ENCODE measurements at places on chromosomes 7 and 10.

DNA sequence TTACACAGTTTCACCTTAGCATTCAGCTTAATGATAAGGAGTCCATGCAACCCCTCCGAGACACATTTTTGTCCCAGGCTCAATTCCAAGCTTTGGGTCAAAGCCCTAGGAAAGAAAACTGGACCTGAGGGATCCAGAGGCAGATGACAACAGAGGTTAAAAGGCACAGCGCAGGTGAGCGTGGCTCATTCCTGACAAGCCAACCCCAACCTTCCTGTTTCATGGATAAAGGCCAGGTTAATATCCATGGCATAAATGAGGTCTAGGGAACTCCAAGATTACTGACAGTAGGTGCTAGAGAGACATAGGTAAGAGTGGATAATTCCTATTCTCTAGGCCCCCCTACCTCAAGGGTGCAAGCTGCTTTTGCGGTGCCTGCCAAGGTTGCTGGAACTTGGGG, 86.7 kb upstream of the GPR22 start:
- no peak for DNase-seq

GRCh38 chr10:126247446-126247975, 140.8 kb downstream of the ADAM12 start:
- DNase-seq: no peak

- no peak for DNase-seq
Measured at GRCh38 chr10:79171504-79171903, 102.7 kb downstream of the ZMIZ1 start.

DNA sequence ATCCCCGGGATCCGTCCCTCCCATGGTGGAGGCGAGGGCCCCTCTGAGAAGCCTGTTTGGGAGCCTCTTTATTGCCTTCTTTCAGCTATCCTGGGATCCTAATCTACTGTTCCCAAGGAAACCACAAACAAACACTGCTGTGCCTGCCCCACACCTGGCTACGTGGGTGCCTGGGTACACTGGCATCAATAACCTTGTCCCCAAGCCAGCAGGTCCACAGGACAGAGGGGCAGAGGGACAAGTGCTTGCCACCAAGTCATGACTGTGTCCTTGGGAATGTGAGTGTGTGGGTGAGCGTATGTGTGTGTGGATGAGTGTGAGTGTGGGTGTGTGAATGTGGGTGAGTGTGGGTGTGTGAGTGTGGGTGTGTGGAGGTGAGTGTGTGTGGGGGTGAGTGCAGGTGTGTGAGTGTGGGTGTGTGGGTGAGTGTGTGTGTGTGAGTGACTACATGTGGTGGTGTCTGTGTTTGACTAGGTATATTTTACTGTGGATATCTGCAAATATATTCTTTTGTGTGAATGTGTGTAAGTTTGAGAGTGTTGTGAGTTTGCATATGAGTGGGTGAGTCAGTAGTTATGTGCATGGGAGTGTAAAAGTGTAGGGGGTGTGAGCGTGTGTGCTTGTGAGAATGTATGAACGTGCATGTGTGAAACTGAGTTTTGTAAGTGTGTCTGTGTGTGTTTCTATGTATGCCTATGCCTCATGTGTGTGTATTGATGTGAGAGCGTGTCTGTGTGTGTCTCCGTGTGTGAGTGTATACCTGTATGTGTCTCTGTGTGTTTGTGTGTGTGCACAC, 96.1 kb downstream of the TNS3 start:
- DNase-seq: no peak

DNA sequence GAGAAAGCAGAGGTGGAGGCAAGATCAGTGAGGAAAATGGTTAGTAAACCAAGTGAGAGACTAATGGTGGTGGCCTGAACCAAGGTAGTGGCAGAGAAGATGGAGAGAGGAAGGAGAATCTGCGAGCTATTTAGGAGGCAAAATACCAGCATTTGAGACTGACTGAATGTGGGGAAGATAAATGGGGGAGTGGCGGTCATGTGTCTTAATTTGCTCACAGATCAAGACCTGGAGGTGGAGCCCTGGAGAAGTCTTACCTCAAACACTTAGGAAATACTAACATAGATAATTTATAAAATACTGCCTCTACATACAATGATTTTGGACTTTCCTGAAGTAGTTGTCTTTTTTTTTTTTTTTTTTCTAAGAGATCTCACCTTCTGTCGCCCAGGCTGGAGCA, 34.7 kb downstream of the ICA1 start:
- DNase-seq: no peak

- no peak for DNase-seq
Measured at GRCh38 chr10:1409392-1409791, 327.9 kb downstream of the ADARB2 start.

- no peak for DNase-seq
Measured at GRCh38 chr10:73920089-73920488, 9.2 kb downstream of the PLAU start.

DNA sequence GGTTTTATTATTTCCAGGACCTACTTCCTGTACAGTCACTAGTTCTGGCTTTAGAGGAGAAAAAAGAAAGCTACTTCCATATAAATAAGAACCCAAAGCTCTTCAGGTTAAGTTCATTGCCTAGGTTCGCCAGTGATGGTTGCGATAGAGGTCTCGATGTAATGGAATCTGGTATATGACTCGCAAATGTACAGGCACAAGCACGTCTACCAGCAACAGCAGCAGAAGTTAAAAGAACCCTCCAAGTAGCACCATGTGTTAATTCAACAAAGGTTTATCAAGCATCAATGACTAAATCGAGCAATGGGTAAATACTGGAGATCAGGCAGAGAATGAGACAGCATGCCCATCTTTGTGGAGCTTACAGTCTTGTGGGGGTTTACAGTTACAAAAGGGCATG, 155.4 kb downstream of the BTAF1 start:
- no peak for DNase-seq

GRCh38 chr10:115432188-115432819, 339.1 kb downstream of the ATRNL1 start:
- no peak for DNase-seq

GRCh38 chr7:27746978-27747377, 7.0 kb downstream of the TAX1BP1 start:
- DNase-seq: no peak

GRCh38 chr10:86410542-86411124, 44.0 kb upstream of the GRID1 start:
- DNase-seq: no peak

- no peak for DNase-seq
Measured at GRCh38 chr7:132113536-132114371, 462.5 kb downstream of the PLXNA4 start.

DNA sequence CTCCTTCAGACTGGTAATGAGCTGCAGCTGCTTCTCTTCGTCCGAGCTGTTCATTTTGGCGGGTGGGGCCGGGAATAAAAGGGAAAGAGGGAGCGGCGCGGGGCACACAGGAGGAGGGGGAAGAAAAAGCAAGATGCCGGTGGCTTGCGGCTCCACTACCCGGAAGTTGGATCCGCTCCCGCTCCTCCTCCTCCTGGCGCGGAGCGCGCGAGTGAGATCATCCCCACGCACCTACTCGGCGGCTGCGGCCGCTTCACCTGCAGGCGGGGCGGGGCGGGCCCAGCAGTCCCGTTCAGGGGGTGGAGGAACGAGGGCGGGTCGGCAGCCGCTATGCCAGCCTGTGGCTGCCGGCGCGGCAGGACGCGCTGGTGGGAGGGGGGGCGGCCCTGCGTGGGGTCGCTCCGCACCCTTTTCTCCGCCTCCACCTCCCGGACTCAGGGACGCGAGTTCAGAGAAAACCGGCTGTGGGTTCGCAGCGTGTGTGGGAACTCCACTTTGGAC, at the start of gene SHTN1:
Gene SHTN1, minus strand, starts transcription at position 162 of the 501 bp plus-strand sequence. Its CDS starts 108 bp downstream, at position 54.
- DNase-seq: peak; percentile 39

DNA sequence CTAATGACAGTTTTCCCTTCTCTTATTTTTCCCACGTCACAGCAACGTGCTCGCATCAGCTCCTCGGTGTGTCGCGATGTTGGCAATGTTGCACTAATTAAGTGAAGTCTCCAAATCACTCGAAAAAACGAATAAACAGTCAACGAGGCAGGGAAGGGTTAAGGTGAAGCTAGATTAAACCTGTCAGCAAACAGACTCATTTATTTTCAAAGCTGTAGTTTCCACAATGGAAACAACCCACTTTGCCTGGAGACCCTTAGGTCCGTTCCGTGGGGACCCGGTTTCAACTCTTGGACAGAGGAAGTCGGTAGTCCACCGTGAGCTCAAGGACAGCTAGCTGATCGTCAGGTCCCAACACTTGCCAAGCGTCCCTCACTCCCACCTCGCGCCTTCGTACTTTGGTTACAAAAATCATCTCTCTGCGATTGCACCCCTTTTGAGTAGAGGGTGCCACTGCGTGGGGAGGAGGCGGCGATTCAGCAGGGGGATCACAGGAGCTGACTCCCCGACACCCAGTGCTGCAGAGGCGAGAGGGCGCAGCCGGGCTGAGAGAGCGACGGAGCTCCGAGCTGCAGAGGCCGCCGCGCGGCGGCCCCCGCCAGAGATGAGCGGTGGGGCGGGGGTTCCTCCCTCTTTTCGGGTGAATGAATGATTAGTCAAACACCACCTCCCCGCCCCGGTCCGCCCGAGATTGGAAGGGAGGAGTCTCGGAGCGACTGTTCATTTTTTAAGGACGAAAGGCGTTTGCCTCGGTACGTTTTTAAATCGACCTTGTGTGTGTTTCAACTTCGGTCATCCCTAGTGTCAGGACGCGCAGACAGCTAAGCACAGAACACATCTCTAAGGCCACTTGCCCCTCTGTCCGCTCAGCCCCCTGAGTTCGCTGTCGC, 1.3 kb upstream of the BMPER start:
- DNase-seq: no peak

- DNase-seq: no peak
Measured at GRCh38 chr10:28332726-28333125, 29.9 kb upstream of the MPP7 start.

DNA sequence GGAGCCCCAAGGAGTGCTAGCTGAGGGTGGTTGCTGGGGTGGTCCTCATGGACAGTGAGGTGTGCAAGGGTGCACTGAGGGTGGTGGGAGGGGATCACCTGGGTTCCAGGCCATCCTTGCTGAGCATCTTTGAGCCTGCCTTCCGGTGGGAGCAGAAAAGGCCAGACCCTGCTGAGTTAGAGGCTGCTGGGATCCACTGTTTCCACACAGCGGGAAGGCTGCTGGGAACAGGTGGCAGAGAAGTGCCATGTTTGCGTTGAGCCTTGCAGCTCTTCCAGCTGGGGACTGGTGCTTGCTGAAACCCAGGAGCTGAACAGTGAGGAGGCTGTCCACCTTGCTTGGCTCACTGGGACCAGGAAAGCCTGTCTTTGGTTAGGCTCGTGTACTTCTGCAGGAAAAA, 34.9 kb downstream of the PRF1 start:
- no peak for DNase-seq

DNA sequence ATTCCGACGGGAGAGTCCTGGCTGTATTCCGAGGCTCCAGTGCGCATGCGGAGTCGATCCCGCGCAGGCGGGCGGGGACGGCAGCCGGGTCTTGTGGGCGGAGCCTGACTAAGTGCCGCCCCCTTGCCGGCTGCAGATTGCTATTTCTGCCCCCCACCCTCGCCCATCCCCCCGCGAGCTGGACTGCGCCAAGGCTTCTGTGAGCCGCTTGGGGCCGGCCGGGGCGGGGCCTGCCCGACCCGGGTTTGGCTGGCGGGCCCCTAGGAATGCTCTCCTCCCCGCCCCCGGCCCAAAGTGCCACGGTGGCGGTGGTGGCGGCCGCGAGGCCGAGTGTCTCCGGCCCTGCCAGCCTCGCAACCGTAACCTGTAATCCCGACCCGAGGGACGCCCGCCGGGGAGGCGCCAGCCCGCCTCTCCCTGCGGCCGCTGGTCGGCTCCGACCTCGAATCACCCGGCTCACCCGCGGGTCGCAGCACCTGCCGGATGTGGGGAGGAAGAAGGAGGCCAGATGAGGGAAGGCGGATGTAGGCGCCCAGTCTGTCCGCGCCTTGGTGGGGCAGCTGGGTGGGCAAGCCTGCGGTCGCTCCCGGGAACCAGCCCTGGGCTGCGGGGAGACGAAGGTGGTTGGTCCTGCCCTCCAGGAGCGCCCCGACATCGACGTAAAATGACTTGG, 702 bp upstream of the KAZALD1 start:
- no peak for DNase-seq

GRCh38 chr10:14605231-14605925, 169.3 kb downstream of the FAM107B start:
- DNase-seq: no peak

GRCh38 chr10:123492016-123492415, 174.1 kb upstream of the GPR26 start:
- DNase-seq: no peak

DNA sequence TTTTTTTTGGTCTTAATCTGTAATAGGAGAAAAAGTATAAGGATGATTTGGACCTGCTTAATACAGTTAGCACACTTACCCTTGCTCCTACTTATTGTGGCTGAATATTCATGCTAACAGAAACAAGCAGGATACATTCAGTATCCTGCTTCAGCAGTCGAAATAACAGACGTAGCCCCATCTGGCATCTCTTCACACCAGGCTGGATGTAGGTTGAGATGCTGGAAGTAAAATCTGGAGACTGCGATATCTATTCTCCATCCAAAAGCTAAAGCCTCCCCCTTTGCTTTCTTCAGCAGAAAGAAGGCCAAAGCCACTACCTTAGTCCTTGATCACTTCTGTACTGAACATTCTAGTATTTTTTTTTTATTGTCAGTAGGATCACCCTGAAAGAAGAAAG, 537.4 kb downstream of the AUTS2 start:
- no peak for DNase-seq

- DNase-seq: no peak
Measured at GRCh38 chr10:32891261-32891660, 66.8 kb downstream of the ITGB1 start.

- no peak for DNase-seq
Measured at GRCh38 chr7:124257638-124258308, 224.9 kb upstream of the TMEM229A start.

GRCh38 chr7:30159698-30160143, 24.9 kb downstream of the MTURN start:
- DNase-seq: no peak

- DNase-seq: no peak
Measured at GRCh38 chr10:132647424-132647823, 109.8 kb downstream of the INPP5A start.

GRCh38 chr7:22390516-22390915, 33.6 kb upstream of the RAPGEF5 start:
- no peak for DNase-seq

GRCh38 chr7:24722386-24723177, 34.7 kb downstream of the GSDME start:
- no peak for DNase-seq

DNA sequence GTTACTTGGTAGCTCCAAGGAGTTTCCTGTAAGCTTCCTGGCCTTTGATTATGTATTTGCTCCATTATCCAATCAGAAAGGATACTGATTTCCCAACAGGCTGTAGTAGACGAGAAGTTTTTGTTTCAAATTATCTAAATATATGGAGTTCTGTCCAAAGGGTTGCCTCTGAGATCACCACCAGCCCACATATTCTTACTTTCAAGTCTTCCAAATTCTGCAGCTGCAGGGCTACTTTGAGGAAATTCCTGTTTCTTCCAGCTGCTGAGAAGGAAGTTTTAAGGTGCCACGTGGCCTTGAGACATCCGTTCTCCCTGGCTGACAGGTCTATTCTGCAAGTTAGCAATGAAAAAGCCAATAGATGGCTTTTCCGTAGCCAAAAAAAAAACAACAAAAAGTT, 286.0 kb downstream of the TWIST1 start:
- no peak for DNase-seq
